ENCODE measurements at places on chromosomes 7 and 10.

DNA sequence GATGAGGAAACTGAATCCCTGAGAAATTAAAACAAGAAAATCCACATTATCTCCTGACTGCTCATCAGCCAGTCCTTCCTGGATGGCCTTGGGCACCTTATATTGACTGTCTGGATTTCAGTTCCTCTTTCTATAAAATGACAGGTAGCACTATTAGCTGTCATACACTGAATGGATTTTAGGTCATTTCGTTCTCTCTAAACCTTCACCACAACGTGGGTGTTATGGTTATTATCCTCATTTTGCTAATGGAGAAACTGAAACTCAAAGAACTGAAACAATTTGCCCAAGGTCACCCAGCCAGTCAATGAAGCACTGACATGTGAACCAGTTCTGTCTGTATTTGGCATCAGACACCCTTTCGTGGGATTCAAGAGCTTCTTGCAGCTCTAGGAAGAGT is 193.8 kb downstream of the CYP26A1 start:
- DNase-seq, result no peak

- no peak for DNase-seq
Measured at GRCh38 chr10:121683816-121684215, 85.6 kb upstream of the FGFR2 start.

DNA sequence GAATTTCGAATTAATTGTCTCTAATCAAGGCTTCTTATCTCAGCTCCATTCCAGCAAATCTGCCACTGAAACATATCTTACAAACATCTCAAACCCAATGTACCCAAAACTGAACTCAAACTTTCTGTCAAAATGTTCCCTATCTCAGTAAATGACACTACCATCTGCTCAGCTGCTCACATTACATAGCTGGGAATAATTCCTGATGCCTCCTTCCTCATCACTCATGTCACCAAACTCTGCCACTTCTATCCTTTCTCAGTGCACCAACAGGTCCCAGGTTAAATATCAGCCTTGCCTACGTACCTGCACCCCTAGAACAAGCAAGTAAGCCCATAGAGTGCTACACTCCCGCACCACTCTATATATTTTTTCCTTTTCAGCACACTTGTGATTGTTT is 12.4 kb downstream of the WAPL start:
- DNase-seq, result no peak

DNA sequence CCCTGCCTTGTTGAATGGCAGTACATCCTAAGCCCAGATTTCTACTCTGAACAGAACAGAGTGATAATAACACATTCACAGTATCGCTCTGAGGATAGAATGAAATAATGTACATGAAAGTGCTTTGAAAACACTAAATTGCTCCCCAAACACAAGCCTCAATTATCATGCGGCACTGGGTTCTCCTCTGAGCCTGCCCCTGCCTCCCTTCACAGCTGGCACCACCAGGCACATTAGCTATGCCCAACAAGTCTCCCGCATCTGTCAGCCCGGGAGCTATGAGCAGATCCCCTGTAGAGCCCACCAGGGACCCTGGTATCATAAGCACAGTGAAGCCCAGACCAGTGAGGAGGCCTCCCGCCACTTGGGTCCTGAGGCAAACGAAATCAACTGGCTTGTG is 405.5 kb downstream of the GRID1 start:
- no peak for DNase-seq

DNA sequence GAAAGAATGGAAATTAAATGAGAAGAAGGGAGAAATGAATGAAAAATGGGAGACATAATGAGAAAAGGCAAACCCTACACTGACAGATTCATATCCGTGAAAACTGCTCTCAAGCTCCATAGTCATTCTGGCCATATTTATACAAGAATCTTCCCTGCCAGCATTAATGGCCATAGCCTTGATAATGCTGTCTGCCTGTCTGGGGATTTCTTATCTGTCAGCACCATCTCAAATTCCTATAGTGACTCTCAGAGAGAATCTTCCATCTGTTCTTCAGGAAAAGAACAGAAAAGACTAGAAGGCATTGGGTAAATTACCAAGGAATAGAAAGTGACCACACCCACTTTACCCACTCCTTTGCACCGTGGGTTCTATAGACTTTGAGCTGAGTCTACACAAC is 295.9 kb downstream of the PLXNA4 start:
- DNase-seq, result no peak

- no peak for DNase-seq
Measured at GRCh38 chr7:67738958-67739357, 742.3 kb downstream of the TYW1 start.

GRCh38 chr10:24821986-24822385 is 98.3 kb upstream of the ARHGAP21 start:
- no peak for DNase-seq

- DNase-seq, result no peak
Measured at GRCh38 chr10:78576276-78576675, 492.5 kb upstream of the ZMIZ1 start.

- DNase-seq, result no peak
Measured at GRCh38 chr7:133501771-133502170, 248.9 kb downstream of the EXOC4 start.

DNA sequence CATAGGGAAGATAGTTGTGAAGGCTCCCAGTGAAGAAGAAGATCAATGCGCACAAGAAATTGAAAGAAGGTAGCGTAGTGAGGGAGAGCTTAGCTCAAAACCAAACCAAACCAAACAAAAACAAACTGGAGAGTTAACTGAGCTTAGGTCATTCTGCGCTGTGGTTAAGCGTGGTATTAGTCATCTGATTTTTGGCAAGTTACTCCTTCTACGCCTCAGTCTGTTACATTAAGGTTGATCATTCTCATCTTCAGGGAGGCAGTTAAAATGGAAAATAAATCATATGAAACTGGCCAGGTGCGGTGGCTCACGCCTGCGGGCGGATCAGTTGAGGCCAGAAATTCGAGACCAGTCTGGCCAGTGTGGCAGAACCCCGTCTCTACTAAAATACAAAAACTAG is 259.7 kb downstream of the EXOC4 start:
- no peak for DNase-seq

GRCh38 chr7:156832195-156832877 is 60.6 kb downstream of the LMBR1 start:
- DNase-seq, result no peak
